ENCODE measurements at places on chromosomes 5 and 9.

GRCh38 chr9:71145179-71145578 is 23.8 kb upstream of the TRPM3 start:
- peak; percentile 61 for DNase-seq

GRCh38 chr9:78562021-78562420 is 265.1 kb downstream of the PSAT1 start:
- no peak for DNase-seq

DNA sequence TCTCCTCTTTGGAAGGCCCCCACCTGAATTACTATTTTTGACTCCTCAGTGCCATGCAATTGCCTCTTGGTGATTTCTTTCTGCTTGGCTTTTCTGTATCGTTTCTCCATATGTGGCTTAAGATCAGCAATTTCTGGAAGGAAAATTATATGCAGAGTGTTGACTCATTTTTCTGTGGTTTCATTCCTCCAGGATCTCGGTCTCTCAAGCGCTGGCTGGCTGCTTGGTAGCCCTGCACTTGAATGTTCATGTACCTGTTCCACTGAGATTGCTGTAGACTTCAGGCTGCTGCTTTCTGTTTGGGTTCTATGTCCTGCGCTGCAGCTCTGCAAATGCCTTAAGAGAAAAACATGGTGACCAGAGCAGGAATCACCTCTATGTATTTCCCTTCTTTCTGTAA is 77.6 kb downstream of the INIP start:
- DNase-seq: no peak

GRCh38 chr5:14450018-14450524 is 131.5 kb upstream of the OTULINL start:
- DNase-seq: no peak

- DNase-seq: no peak
Observed at GRCh38 chr5:8944005-8944404, 601.9 kb downstream of the SEMA5A start.

- DNase-seq: no peak
Observed at GRCh38 chr9:26745111-26745510, 147.5 kb downstream of the CAAP1 start.

DNA sequence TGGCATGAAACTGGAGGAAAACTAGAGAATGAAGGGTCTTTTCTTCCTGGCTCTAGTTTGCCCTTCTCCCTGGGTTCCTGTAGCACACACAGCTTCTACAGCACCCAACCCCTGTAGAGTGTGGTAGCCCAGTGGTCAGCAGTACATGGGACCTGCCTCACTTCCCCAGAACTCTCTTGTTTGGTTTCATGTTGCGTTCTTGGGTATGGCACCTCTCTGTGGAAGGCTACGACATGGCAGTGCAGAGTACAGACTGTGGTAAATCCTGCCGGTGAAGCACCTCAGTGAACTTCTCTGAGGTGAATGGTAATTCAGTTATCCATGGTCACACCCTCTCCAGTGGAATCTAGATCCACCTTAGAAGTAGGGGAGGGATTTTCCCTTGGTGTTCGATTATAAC is 105.5 kb downstream of the TLR4 start:
- DNase-seq: no peak

DNA sequence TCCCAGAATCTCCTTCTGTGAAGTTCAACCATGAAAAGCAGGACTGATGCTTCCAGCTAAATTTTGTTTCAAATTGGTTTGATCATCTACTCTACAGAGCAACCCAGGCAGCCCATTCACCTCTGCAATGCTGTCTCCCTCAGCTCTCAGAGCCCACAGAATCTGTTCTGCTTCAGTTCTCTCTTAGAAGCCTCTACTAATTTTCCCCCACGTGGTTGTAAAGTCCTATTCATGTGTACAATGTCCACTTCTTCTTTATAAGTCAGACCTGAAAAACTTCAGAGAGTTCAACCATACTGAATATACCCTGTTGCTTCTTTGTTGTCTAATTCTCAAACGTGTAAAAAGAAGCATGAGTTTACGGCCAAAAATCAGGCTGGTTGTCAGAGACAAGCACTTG is 21.3 kb upstream of the FAM13B start:
- no peak for DNase-seq

- DNase-seq: no peak
Observed at GRCh38 chr9:120982836-120983235, 56.2 kb upstream of the TRAF1 start.

- DNase-seq: no peak
Observed at GRCh38 chr5:59749782-59750520, 143.6 kb downstream of the PDE4D start.

- DNase-seq: peak; percentile 13
Observed at GRCh38 chr9:97468658-97469448, 32.6 kb upstream of the TMOD1 start.
